Stimulated activated CD8-positive, alpha-beta memory T cell treated with anti-CD3 and anti-CD28 coated beads, Interleukin-7, amount 100 ng/mL, for 4 hours (primary cell): ENCODE measurements at places on chromosomes 2 and 18.

DNA sequence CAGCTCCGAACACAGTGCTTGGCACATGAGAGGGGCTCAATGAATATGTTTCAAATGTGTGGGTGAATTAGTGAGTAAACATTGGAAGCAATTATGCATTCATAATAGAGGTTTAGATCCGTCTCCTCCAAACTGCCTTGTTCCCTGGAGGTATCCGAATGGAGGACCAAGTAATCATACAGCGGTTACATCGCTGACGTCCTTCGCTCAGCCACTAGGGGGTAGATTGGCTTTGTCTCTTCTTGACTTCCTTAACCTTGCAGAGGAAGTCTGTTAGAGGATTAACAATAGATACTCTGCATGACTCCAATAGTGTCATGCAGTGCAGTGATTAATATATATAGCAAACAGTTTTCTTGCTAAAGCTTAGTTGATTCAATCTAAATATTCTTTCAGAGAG, 517.0 kb downstream of the PTPRM start:
- DNase-seq = no peak

DNA sequence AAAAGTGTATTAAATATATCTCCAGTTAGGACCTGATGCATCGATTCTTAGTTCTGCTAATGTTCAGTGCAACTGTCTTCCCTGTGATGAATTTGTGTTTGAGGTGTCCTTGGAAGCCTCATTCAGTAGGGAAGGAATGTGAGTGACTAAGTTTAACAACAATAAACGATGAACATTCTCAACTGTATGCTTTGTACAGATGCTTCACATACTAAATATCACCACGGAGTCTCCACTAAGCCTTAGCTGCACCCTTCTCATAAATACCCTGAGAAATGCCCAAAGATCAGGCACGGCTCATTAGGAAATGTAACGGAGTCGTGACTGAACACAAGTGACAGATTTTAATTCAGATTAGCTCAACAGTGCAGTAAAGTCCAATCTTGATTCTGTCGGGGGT, 24.4 kb upstream of the AGFG1 start:
- DNase-seq = no peak

DNA sequence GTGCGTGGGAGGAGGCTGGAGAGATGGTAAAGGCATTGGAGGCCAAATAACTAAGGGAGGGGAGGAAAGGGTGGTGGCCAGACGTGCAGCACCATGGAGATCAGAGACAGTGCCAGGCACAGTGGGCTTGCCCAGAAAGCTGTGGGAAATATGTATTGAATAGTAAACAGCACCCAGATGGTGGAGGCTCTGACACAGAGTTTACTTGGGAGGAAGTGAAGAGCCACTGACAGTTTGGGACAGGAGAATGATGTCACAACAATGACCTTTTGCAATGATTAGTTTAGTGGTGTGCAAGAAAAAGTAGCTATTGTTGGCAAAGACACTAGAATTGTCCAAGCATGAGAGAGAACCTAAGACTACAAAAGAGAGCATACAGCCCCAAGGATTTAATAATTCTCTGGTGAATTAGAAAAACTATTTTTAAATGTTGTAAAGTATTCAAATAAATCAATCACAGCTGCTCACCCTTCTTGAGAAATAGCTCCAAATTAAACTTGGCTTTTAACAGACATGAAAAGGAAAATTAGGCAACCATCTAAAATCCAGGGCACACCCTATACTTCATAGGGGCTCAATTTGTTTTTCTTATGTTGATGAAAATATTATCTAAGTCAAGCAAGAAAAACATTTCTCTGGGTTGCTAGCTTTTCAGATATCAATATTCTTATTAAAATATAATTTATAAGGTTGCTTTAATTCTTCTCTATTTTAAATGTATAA, 458.7 kb upstream of the HNRNPA3 start:
- DNase-seq = no peak

- no peak for DNase-seq
Observed at GRCh38 chr2:111139637-111140317, 19.1 kb downstream of the BCL2L11 start.

- DNase-seq = no peak
Observed at GRCh38 chr2:54290356-54291025, 34.5 kb upstream of the TSPYL6 start.

DNA sequence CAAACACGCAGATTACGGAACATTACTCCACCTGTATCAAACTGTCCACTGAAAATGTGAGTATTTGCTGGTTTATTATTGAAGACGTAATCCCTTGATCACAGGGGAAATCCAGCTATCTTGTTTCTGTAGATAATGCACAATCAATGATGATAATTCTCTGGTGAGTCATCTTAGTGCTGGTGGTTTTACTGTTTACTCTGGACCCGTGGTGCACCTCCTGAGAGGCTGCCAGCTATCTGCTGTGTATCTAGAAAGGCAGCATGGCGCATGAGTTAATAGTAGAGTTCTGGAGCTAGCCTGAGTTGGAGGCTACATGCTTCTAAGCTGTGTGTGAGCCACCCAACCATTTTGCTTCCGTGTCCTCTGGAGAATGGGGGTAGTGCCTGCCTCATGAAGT, 6.5 kb downstream of the NCAPH start:
- peak; percentile 29 for DNase-seq

DNA sequence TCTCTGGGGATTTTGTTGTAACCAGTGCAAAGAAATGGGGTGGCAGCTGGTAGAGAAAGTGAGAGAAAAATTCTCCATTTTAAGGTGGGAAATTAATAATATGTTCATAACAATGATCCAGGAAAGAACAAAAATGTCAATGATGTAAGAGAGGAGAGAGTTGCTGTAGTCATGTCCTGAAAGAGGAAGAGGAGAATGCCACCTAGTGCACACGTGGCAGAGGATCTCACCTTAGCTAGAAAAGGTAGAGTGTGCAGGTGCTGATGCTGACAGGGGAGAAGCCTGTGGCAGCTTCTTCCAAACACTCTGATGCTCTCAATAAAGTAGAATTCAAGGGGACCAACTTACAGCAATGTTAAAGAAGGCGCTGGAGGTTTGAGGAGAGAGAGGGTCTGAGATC, 282.9 kb upstream of the PKDCC start:
- no peak for DNase-seq
